Activated CD4-positive, alpha-beta T cell treated with anti-CD3 and anti-CD28 coated beads for 48 hours (primary cell): ENCODE measurements at places on chromosomes 12 and 14.
A peak's percentile ranks its signal among the peaks of the same experiment; 100 is the strongest.

DNA sequence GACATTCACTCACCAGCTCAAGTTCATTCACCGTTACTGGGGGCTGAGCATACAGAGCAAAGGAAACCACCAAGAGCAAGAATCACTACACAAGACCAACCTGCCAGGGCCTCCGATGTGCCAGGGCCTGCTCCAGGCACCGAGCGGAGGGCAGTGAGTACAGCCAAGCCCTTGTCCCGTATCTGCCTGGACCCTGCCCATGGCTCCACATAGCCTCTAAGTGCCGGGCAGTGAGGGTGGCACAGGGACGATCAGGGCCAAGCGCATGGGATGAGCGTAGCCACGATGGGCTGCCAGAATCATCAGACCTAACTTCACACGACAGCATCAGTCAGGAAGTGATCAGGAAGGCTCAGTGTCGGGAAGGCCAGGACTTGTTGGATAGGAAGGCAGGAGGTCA is 199.6 kb downstream of the BCL11B start:
- DNase-seq: no peak

DNA sequence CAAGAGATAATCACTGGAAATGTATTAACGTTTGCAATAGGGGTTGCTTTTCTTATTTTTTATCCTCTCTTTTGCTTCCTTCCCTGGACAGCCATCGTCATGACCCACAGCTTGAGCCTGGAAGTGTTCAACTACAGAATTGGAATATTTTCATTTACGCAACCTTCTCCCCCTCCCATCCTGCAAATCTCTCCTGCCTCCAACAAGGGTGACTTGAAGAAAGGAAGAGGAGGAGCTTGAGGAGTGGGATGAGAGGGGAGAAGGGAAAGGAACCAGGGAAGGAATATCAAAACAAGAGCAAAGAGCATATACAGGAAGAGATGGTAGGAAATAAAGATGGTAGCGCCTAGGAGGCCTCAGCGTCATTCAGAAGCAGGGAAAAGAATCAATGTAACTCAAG is 1.6 kb upstream of the MANSC4 start:
- DNase-seq: no peak

DNA sequence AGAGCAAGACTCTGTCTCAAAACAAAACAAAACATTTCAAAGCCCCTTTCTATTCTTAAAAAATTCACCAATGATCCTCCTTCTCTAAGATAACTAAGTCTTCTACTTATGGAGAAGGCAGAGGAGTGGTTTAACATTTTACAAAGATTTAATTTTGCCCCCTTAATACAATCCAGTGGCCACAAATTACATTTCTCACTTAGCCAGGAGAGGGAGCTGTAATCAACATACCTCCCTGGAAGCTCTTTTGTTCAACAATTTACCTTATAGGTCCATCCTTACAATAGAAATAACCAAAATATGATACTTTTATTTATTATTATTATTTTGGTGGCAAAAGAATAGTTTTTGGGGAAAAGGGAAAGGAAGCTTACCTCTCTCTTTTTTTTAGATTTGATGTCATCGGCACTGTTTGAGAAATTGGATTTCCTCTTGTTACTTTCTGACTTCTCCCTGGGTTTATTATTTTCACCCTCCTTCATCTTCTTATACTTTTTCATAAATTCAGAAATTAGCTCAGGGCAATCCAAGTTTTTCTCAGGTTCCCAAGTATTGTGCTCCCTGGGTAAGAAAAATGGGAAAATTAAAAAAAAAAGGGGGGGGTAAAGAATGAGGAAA is 28.1 kb downstream of the CBX5 start:
- no peak for DNase-seq

GRCh38 chr14:105938055-105938863 is 411.9 kb downstream of the TMEM121 start:
- no peak for DNase-seq

DNA sequence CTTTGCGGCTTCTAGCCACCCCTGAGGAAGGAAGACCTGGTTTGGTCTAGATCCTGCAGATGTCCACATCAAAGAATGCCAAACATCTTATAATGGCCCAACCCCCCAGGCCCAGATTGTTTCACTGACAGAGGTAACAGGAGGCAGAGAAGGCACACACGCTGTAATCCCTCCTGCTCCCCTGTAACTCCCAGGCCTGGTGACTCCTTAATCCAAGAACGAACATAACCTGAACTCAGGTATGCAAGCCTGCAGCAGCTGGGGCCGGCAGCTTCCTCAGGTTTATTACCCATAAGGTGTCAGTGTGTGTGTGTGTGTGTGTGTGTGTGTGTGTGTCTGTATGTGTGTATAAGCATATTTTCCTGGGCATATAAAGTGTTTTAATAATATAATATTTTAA is 52.7 kb downstream of the ERH start:
- no peak for DNase-seq

GRCh38 chr14:91873471-91874415 is 6.4 kb upstream of the TC2N start:
- peak; percentile 72 for DNase-seq

- DNase-seq: peak; percentile 41
Measured at GRCh38 chr14:95480109-95480886, 36.2 kb downstream of the SYNE3 start.

DNA sequence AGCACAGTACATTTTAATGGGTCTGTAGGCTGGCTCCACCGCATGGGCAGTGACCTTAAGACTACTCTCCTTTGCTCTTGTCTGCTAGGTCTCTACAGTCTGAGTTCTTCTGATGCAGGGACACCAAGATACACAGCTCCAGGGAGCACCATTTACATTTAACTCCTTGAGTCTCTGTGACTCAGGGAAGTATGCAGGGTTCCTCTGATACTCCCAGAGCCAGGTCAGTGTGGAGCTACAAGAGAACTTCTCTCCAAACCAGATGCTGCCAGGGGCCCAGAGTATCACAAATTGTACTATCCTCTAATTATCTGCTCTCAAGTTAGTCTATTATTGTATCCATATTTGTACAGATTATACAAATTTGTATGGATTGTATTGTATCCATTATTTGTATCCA is 15.2 kb downstream of the ZFP36L1 start:
- DNase-seq: no peak

- no peak for DNase-seq
Measured at GRCh38 chr14:100774164-100774537, 47.5 kb downstream of the DLK1 start.

DNA sequence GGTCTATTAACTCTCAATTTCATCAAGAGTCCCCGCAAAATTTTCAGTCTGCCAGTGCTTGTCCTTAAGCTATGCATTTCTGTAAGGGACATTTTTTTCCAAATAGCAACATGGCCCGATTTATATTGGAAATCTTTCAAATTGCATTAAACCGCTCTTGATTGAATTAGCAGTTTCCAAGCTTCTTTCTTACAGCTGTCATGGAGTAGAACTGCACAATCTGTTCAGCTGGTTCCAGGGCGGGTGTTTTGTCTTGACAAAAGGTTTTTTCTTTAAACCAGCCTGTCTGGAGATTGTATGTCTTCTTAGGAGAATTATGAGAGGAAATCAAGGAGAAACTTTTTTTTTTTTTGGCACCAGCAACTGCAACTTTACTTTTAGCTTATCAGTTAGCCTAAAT is 185.8 kb downstream of the ALG10B start:
- DNase-seq: no peak

- DNase-seq: no peak
Measured at GRCh38 chr14:92022036-92022435, 17.8 kb downstream of the TRIP11 start.

DNA sequence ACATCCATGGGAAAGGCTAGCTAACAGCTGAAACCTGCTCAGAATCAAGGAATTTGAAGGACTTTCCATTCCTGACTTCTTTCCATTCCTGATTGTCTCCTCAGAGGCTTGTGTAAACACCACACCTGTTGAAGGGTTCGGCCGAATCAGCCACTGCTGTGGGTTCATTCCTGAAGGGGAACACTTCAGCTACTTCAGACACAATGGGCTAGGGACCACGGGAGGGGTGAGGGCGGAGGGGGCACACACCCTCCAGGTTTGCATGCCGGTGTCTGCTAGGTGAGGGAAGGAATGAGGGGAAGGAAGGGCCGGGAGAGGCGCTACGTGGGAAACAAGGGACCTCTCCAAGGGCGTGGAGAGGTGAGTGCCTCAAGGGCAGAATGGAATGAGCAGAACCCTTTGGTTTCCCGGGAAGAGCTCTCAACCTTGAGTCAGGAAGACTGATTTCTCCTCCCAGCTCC is 1.3 kb downstream of the GPRC5A start:
- no peak for DNase-seq

GRCh38 chr14:59150990-59151389 is 37.5 kb upstream of the DAAM1 start:
- no peak for DNase-seq

DNA sequence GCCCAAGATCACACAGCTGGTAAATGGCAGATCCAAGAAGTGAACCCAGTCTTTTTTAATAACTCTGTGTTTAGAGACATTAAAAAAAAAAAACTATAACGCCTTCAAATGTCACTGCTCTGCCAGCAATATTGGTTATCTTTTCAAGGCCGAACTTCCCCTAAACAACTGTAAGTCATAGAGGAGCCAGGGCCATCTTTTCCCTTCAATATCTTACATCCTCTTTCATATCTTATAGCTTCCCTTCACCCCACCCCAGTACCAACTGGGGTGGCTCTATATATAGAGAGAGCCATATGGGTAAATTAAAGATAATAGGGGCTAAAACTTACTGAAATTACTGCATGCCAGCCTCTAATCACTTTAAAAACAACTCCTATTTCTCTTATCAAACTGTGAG is 100.2 kb downstream of the STAB2 start:
- no peak for DNase-seq

DNA sequence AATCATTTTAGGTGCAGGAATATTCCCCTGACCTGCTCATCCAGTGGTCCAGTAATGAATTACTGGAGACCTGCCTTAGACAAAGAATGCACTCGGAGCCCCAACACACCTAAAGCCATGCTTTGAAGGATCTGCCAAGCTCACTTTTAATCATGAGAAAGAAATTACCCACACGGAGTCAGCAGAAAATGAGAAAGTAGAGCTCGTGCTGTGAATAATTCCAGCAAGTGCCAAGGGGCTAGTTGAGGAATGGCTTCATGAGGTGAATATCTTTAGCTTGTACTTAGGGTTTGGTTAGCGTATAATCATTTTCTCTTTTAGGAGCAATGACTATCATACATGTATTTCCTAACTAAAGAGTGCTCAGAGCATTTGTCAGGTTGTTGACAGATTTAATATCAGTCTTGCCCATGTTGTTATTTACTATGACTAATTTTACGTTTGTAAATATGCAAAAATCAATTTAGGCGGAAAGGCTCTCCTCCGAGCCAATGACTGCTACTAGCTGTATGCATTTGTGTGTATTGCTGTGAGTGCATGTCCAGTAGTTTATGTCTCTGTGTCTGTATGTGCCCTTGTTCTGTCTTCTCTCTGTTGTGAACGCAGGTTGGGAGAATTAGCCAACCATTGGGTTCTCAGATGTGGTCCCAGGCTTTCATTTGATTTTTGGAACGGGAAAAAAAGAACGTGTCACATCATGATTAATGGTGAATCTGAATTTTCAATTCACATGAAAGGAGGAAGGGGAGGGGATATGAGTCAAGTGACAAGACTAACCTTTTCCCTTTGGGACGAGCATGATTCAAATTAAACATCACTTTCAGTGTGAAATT is 98.4 kb downstream of the RMST start:
- no peak for DNase-seq

- no peak for DNase-seq
Measured at GRCh38 chr14:63993992-63994391, 141.2 kb downstream of the SYNE2 start.

- no peak for DNase-seq
Measured at GRCh38 chr14:61417141-61417540, 95.8 kb downstream of the PRKCH start.

- DNase-seq: no peak
Measured at GRCh38 chr12:105337391-105337790, 6.9 kb downstream of the C12orf75 start.

GRCh38 chr12:124296916-124297351 is 2.0 kb downstream of the RFLNA start:
- no peak for DNase-seq

DNA sequence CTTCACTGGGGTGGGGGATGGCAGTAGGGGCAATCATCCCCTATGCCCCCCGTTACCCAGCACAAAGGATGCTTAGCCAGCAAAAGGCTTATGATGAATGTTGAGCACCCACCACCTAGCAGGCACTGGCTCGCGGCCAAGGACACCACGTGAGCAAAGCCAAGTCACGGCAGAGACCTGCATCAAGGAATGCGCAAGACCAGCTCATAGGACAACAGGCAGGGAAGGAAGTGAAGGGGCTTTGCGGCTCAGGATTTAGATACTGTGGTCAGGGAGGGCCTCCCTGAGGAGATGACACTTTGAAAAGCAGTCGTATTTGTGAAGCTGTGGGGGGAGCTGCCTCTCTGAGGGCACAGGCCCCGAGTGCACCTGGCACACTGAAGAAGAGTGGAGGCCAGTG is 32.8 kb downstream of the SH2B3 start:
- peak; percentile 64 for DNase-seq

DNA sequence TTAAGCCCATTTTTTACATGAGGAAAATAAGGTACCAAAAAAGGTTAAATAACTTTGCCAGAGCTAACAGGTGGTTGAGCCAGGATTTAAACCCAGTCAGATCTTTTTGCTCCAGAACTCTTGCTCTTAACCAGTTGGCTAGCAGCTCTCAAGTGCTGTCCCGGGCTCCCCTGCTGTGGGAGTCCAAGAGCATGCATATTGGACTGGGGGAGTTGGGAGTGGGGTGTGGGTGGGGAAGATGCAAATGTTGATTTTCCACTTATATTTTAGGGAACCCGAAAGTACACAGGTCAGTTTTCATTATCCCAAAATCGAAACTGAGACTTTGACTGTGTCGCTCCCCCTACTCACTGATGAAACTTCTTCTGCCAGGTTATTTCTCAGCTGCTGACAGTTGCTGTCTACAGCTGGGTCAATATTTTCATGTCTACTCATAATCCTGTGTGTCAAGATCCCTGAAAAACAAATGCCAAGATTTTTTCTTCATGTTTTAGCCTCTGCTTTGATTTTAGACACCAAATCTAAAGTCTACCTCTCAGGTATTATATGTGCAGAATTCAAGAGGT is 172.3 kb upstream of the TMPO start:
- DNase-seq: no peak

- peak; percentile 78 for DNase-seq
Measured at GRCh38 chr12:104219908-104220404, 4.4 kb downstream of the TXNRD1 start.

DNA sequence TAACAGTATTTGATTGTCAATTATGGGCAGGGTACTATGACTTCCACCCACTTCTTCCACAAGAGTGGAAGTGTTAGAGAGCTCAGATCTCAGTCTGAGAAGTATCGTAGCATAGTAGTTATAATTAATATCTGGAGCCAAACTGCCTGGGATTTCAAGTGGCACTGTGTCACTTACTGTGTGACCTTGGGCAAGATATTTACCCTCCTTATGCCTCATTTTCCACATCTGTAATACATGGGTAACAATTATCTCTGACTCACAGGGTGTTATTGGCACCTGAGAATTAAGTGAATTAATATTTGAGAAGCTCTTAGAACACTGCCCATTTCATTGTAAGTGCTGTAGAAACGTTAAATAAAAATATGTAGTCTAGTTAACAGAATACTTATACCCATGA is 11.5 kb downstream of the RAB21 start:
- no peak for DNase-seq

GRCh38 chr12:45263587-45263986 is 47.7 kb downstream of the ANO6 start:
- DNase-seq: no peak
